Activated T-cell treated with anti-CD3 and anti-CD28 coated beads, Interleukin-2, amount 50 U/mL, for 48 hours (primary cell): ENCODE measurements at places on chromosomes 7 and 10.

DNA sequence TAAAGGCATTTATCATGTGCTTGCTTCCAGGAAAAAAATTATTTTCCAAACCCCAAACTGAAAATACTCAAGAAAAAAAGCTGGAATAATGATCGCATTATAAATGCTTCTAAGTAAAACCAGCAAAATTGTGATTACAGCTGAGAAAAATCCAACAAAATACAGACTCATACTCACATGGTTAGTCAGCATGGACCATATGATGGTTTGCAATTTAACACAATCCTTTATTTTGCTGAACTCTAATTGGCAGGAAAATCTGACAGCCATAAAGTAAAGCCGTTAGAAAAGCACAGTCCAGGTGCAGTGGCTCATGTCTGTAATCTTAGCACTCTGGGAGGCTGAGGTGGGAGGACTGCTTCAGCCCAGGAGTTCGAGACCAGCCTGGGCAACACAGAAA, 59.6 kb downstream of the BRI3 start:
- DNase-seq = no peak

DNA sequence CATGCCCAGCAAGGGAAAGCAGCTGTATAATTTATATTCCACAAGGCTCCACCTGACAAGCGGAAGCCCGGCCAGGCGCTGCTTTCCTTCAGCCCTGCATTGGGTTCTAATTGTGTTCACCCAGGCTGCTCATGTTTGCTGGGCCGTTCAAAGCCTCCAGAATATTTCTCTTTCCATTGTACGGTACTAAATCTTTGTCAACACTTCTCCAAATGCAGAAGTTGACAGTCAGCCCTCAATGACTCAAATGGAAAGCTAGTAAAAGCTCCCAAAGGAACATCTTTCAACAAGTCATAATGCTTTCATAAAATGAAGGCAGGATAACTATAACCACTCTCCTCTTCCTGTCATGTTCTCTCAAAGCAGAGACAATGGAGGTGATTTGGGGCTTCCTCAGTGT, 17.8 kb upstream of the CPXM2 start:
- DNase-seq = no peak

DNA sequence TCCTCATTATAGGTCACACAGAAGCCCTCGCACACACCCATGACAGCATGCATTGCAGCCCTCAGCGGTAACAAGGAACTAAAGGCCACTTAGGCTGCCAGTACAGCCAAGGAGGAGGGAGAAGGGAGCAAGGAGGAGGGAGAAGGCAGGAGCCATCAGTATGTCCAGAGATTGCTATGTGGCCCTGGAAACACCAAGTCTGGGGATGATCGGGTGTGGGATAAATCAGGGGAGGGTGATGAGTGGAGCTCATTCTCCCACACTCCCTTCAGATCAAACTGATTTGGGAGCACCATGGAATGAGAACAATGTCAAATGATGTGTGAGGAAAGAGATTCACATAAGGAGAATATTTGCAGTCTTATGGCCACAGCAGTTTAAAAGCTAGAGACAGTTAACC, 350.9 kb downstream of the TNS3 start:
- no peak for DNase-seq

GRCh38 chr7:111763221-111763801, 201.0 kb upstream of the IMMP2L start:
- no peak for DNase-seq

- no peak for DNase-seq
Observed at GRCh38 chr7:93629291-93629801, 54.8 kb upstream of the CALCR start.

DNA sequence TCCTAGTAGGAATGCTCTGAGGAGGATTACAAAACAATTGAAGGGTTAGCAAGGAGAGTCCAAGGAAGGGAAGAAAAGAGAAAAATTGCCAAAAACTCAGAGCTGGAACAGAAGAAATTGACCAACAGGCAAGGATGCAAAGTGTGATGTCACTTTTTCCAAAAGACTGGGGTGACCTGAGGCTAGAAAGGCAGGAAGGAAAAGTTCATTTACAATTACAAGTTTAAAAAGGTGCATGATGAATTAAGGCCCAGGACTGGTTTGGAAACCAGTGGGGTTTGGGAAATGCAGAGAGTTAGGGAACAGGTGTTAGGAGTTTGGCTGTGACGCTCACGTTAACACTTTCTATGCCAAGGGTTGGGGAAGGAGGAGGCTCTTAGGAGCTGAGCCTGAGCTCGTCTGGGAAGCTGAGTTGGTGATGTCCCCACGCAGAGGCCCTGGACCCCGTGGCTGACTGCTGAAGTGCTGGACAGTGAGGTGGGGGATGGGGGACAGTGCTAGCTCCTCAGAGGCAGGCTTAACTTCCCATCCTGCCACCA, 92.6 kb upstream of the PODXL start:
- no peak for DNase-seq

- DNase-seq = no peak
Observed at GRCh38 chr7:24299192-24299591, 15.2 kb downstream of the NPY start.

DNA sequence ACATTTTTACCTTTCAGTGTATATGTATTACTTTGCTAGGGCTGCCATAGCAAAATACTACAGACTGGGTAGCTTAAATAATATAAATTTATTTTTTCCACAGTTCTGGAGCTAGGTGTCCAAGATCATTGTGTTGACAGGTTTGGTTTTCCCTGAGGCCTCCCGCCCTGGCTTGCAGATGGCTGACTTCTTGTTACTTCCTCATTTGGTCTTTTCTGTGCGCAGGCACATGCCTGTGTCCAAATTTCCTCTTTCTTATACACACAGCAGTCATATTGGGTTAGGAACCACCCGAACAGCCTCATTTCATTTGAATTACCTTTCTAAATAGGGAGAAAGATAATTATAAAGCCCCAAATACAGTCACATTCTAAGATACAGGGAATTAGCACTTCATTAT, 521.6 kb upstream of the SORCS1 start:
- DNase-seq = no peak

- DNase-seq = no peak
Observed at GRCh38 chr7:111835066-111835465, 272.8 kb upstream of the IMMP2L start.

DNA sequence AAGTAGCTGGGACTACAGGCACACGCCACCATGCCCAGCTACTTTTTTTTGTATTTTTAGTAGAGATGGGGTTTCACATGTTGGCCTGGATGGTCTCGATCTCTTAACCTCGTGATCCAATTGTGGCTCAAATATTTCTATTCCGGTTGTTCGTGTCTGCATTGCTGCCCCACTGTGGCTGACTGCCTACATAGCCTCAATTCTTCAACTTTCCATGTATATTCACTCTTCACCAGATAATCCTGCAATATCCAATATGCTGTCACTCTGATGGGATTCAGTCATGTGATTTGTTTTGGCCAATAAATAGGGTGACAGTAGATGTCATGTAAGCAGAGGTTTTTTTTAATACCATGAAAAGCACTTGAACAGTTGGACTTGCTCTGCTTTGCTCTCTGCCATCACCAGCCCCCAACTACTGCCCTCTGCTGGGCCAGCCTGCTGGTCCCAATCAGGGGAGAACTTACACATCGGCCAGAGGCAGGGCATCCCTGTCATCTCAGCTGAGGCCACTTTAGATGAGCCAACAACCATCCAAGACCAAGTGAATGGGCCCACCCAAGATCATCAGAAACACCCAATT, 56.7 kb downstream of the NSUN6 start:
- no peak for DNase-seq

GRCh38 chr7:7923818-7924217, 44.8 kb upstream of the GLCCI1 start:
- no peak for DNase-seq

DNA sequence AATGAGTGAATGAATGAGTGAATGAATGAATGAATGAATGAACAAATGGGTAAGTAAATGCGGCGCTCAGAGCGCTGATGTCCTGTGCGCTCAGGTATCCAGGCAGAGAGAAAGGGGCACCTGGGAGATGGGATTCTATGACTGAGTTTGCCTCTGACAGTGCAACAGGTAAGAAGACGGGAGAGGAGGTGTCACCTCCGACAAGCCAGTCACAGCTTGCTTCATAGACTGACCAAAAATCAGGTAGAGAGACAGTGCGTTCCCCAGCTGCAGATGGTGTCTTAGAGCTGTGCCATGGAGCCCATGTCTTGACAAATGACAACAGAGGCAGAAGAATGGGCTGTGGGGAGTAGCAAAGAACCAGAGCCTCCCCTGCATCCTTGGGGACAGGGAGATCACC, 327.3 kb downstream of the FGFR2 start:
- DNase-seq = no peak

GRCh38 chr7:37209195-37209594, 239.5 kb downstream of the ELMO1 start:
- DNase-seq = no peak

DNA sequence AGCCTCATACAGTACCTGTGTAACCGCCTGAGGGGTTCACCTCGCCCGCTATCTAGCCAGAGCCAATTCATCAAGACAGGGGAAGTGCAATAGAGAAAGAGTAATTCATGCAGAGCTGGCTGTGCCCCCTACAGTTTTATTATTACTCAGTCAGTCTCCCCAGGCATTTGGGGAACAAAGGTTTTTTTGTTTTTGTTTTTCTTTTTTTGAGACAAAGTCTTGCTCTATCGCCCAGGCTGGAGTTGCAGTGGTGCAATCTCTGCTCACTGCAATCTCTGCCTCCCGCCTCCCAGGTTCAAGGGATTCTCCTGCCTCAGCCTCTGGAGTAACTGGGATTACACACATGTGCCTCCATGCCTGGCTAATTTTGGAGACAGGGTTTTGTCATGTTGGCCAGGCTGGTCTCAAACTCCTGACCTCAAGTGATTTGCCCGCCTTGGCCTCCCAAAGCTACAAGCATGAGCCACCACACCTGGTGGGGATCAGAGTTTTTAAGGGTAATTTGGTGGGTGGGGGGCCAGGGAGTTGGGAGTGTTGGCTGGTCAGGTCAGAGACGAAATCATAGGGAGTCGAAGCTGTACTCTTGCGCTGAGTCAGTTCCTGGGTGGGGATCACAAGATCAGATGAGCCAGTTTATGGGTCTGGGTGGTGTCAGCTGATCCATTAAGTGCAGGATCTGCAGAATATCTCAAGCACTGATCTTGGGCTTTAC, 116.5 kb downstream of the MARCHF5 start:
- no peak for DNase-seq

- no peak for DNase-seq
Observed at GRCh38 chr7:115249080-115249479, 327.2 kb downstream of the MDFIC start.

DNA sequence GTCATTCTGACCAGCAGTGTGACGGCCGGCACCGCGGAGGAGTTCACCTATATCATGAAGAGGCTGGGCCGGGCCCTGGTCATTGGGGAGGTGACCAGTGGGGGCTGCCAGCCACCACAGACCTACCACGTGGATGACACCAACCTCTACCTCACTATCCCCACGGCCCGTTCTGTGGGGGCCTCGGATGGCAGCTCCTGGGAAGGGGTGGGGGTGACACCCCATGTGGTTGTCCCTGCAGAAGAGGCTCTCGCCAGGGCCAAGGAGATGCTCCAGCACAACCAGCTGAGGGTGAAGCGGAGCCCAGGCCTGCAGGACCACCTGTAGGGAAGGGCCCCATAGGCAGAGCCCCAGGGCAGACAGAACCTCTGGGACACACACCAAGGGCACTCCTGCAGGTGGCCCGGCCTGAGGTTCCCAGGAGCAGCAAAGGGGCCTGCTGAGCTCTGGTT, 9.0 kb downstream of the RBP3 start:
- DNase-seq = no peak

DNA sequence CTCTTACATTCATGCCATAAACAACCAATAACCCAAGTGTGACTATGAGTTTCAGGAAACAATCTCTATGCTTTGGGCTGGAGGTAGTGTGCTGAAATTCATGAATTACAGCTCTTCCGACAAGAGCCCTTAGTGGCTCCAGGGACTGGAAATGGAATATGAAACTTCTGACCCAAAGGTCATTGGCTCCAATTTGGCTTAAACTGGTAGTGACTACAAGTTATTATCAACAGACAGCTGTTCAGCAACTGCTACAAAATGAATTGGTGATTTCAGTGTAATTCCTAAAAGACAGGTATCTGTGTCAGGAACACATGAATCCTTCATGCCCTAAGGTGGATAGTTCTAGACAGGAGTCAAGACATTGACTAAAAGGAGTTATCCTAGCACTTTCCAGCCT, 745.4 kb downstream of the PHTF2 start:
- no peak for DNase-seq

- no peak for DNase-seq
Observed at GRCh38 chr7:142400042-142400533, 142.2 kb upstream of the PRSS58 start.

- no peak for DNase-seq
Observed at GRCh38 chr7:53422291-53422690, 386.9 kb downstream of the POM121L12 start.

DNA sequence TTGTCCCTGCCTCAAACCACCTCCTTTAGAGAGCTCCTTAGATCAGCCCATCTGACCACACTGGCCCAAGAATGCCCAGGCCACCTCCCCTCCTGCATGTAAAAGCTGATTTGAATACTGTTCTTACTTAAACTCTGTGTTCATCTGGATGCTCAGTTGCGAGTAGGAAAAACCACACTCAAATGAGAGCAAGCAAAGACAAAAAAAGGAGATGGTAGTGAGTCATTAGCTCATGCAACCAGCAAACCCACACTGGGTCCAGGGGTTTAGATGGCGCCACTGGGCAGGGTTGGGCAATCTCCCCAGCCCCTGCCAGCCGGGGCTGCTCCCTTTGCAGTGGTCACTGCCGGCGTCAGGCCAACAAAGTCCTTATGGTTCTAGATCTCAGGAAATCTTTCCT, 32.7 kb downstream of the TSPAN15 start:
- DNase-seq = no peak

DNA sequence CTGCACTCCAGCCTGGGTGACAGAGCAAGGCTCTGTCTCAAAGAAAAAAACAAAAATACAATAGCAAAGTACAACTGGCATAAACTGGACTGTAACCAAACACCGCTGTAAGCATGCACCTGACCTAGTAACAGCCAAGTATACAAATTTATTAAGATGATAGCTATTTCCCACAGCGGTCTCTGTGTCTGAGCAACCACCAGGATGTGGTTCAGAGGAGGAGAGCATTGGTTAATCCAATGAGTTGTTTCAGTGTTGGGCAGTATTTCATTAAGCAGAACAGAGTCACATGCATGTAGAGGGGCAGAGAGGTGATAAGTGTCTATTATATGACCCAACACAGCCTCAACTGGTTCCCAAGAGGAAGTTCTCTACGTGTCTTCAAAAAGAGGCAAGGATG, 4.0 kb downstream of the SLC16A12 start:
- no peak for DNase-seq

DNA sequence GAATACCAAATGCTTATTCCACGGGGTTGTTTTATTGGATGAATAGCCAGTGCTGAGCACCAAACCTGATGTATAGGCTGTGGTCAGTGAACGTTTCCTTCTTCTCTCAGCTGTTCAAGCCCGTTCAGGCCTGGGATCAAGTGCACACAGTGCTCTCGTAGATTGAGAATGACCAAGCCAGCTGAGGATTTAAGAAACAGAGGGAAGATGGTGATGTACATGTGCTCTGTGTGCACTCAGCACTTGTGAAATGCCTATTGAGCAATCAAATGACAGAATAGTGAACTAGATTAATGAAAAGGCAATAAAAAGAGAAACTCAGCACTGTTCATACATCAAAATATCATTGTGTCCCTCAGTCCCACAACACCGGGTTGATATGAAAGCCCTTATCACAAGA, 302.5 kb downstream of the BMPER start:
- no peak for DNase-seq

- DNase-seq = no peak
Observed at GRCh38 chr10:58920655-58921003, 255.8 kb upstream of the PHYHIPL start.
